ENCODE measurements at places on chromosomes 2 and 18. TPM values are rescaled to one million over a fixed set of nuclear protein-coding genes. Genes with fewer than 3 reads are reported as not detected.

- no peak for DNase-seq
These were observed 381.8 kb upstream of the CRIM1 start for GRCh38 chr2:35973737-35974132.

GRCh38 chr2:231879216-231879615, 47.0 kb downstream of the NPPC start:
- no peak for DNase-seq

DNA sequence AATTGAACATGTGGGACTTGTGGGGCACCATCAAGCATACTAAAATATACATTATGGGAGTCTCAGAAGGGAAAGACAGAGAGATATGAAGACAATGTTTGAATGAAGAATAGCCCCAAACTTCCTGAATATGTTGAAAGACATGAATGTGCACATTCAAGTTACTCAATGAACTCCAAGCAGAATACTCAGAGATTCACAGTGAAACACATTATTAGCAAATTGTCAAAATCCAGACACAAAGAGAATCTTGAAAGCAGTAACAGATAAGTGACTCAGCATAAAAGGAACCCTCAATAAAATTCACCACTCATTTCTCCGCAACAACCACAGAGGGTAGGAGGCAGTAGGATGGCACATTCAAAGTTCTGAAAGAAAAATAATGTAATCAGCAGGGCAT, 8.8 kb downstream of the C2orf92 start:
- DNase-seq = no peak

GRCh38 chr2:202040079-202040844, 6.6 kb downstream of the FZD7 start:
- no peak for DNase-seq

DNA sequence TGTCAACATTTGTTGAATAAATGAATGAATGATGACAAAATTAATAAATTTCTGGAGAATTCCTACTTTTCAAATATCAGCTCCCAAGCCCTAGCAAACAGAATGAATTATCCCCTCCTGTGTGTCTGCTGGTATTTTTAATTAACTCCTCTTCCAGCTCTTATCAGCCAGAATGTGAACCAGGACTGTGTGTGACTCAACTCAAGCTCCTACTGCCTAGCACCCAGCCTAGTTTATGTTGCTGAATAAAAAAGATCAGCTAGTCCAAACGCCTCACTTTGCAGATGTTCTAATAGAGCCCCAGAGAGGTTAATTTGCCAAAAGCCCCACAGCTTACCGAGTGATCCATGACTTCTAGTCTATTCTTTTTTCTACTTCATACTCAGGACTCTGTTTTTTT, 50.3 kb downstream of the RABL2A start:
- no peak for DNase-seq

GRCh38 chr2:8086796-8087479, 594.9 kb upstream of the ID2 start:
- no peak for DNase-seq

DNA sequence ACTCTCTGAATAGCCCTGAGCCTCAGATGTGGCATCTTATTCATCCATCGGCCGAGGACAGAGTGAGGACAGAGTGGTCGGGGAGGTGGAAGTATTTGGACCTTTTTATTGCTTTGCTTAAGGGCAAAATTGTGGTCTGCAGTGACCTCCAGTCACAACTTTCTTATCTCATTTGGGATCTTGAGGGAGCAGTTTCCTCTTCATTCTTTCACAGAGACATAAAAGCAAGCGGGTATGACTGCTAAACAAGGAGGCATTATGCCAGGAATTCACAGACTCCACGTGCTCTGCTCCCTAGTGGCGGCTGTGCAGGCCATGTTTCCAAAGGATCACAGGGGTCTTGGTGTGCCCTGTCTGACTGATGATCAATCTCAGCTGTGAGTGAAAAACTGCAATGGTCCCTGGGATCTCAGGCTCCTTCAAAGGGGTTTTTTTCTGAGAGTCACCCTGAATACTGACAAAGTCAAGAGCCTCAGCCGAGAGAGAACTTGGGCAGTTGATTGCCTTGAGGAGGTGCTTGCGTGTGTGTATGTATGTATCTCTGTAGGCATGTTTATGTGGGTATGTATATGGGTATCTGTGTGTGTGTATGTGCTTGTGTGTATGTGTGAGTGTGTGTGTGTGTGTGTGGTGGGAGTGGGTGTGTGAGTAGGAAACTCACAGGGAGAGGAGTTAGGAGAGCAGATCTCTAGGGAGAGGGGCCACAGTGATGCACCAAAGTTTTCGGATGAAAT, 47.7 kb downstream of the RAPGEF4 start:
- DNase-seq = no peak

GRCh38 chr2:21013043-21013816, 30.6 kb downstream of the APOB start:
- no peak for DNase-seq

DNA sequence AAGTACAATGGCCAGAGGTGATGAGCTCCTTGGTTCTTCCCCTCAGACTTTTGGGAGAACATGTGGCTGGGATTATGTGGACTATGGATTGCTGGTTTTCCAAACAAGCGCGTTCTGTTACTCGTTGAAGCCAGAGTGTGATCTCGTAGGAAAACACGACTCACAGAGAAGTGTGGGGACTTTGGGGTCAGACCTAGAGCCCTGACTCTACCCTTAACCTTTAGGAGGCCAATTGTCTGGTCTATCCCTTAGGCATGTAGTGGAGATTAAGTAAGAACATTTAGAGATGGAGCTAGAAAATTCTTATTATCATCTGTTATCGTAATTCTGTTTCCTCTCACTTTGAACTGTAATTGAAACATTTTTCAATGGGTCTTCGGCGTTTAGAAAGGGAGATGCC, 35.8 kb downstream of the BCL2L11 start:
- no peak for DNase-seq

DNA sequence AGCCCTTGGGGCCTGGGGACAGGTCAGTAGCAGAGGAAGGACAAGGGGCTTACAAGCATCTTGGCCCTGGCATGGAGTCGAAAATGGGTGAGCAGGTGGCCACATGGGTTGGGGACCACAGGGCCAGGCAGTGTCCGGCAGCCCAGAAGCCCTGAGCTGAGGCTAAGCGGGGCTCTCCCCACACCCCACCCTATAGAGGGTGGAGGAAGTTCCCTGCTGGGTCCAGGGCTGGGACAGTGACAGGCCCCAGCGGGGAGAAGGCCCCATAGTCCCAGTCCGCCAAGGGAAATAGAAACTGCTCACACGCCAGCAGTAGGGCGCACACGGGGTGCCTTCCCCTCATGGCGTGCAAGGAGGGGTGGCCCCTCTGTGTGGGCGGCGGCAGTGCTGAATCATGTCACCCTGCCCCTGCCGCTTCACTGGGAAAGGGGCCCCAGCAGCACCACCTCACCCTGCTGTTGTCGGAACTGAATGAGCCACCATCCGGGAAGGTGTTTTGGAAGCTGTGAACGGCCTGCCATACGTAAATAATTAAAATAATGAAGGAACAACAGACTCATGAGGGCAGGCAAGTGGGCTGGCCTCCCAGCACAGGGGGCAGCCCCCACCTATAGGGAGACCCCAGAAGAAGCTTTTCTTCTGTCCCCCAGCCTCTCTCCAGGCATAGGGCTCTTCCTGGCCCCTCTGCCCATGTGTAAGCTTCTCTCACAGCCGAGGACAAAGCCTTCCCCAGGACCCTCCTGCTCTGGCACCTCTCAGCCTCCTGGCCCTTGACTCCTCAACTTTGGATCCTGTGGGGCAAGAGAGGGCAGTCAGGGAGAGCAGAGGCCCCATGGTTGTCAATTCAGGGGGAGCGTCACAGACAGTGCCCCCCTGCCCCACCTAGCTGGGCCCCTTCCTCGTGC, 12.7 kb upstream of the DUSP2 start:
- DNase-seq = peak; percentile 74

- no peak for DNase-seq
These were observed 33.6 kb downstream of the MAL start for GRCh38 chr2:95058989-95059641.

- no peak for DNase-seq
These were observed 27.3 kb downstream of the SESTD1 start for GRCh38 chr2:179237209-179237946.

DNA sequence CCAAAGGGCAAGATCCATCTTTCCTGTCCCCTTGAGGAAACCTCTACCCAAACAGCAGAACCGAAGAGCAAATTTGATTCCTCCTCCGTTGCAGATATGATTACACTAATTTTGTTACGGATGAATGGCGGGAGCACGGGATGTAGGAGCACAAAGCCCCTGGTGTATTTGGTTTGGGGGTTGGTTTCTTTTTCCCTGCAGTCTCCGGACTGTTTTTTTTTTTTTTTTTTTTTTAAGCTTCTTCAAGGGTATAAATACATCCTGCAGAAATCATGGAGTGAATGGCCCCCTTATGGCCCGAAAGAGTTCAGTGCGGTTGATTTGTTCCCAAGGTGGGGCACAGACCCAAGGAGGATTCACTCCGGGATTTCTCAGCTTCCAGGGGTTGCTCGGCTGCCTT, 135.3 kb upstream of the SH3BP4 start:
- no peak for DNase-seq

The SLC4A5 gene
- 10.1 TPM for total RNA-seq

The FAM237A gene
- total RNA-seq = not detected

The RAB6C gene
- not detected for total RNA-seq

The ANKRD30B gene
- total RNA-seq = not detected

The ACMSD gene
- total RNA-seq = not detected

The FBXO41 gene
- total RNA-seq = 19.6 TPM

Measured in T-cell (primary cell).